NCI-H1105 (cell line): ENCODE measurements at places on chromosomes 5 and 9.

- DNase-seq, result no peak
Measured at GRCh38 chr5:169173372-169173771, 127.6 kb downstream of the SLIT3 start.

DNA sequence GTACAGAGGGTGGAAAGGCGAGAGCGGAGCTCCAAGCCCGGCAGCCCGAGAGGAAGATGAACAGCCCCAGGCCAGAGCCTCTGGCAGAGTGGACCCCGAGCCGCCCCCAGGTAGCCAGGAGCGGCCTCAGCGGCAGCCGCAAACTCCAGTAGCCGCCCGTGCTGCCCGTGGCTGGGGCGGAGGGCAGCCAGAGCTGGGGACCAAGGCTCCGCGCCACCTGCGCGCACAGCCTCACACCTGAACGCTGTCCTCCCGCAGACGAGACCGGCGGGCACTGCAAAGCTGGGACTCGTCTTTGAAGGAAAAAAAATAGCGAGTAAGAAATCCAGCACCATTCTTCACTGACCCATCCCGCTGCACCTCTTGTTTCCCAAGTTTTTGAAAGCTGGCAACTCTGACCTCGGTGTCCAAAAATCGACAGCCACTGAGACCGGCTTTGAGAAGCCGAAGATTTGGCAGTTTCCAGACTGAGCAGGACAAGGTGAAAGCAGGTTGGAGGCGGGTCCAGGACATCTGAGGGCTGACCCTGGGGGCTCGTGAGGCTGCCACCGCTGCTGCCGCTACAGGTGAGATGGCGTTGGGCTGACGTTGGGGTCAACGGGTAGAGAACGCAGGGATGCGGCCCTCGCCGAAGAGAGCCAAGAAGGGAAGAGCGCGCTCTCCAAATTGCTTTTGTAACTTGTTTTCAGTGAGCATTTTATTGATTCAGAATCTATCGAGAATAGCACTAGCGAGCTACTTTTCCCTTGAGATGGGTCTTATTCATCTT is at the start of gene PTGER4:
PTGER4 (plus strand) TSS at position 3 of the 769 bp plus-strand sequence. CDS start 1,079 bp downstream, outside the sequence.
- no peak for DNase-seq

DNA sequence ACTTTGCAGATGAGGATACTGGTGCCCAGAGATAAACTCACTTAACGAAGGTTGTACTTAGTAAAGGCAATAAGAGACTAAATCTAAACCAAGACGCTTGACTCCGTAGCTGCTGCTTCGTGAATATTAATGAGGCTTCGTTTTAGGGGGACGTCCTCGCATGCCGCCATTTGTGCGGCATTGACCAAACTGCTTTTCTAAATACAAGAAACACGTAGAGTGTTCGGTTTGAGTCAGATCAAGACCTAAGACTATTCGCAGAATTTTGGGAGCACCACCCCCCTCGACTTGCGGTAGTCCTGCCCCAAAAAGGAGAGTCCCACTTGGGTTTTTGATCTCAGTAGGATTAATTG is 1.1 kb downstream of the NPM1 start:
- DNase-seq, result no peak

DNA sequence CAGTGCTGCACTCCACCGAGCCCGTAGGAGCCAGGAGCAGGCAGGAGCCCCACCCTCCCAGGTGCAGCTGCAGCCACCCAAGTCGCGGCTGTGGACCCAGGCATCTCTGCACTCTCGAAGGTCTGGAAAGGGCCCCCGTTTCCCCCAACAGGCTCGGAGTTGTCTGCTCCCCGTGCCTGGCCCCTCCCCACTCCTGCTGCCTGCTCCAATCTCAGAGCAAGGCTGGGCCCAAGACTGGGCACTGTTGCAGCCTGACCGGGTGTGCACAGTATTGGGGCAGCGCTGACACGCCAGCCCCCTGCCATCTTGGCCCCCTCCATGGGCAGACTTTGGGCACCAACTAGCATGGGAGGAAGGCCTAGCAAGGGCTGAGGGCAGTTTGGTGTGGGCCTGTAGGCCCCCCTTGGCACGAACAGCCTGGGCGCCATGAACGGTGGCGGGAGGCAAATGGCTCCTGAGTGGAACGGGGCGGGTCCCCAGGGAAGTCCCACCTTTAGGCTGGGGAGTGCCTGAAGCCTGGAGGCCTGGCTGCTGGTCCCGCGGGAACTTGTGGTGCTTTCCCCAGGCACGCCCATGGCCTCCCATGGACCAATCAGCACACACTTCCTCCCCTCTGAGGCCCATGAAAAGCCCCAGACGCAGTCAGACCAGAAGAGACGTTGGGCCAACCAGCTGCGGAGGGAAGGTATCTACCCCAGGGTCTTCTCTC is 60.4 kb downstream of the PSAT1 start:
- no peak for DNase-seq

- no peak for DNase-seq
Measured at GRCh38 chr5:1840071-1840547, 38.9 kb downstream of the NDUFS6 start.

GRCh38 chr9:17004500-17004899 is 130.3 kb upstream of the CNTLN start:
- DNase-seq, result no peak

- no peak for DNase-seq
Measured at GRCh38 chr9:113645227-113645977, 181.9 kb downstream of the RGS3 start.
